ENCODE measurements at places on chromosomes 16 and 17. TPM values are rescaled to one million over a fixed set of nuclear protein-coding genes. Genes with fewer than 3 reads are reported as not detected.

ATP2A3 gene
- 7.9 TPM for polyA plus RNA-seq

SHISA6 gene
- 0.07 TPM for polyA plus RNA-seq

CCDC200 gene
- polyA plus RNA-seq = 0.16 TPM

CMTR2 gene
- polyA plus RNA-seq = 4.0 TPM

GRCh38 chr17:55717898-55718735 is 4.5 kb downstream of the TMEM100 start:
- DNase-seq = peak; percentile 79

GRCh38 chr16:85360323-85361277 is 248.3 kb upstream of the CIBAR2 start:
- DNase-seq = no peak

GRCh38 chr17:32861981-32862380 is 14.9 kb downstream of the MYO1D start:
- no peak for DNase-seq

GRCh38 chr17:45430738-45431530 is 1.7 kb downstream of the ARHGAP27 start:
- peak; percentile 66 for DNase-seq

DNA sequence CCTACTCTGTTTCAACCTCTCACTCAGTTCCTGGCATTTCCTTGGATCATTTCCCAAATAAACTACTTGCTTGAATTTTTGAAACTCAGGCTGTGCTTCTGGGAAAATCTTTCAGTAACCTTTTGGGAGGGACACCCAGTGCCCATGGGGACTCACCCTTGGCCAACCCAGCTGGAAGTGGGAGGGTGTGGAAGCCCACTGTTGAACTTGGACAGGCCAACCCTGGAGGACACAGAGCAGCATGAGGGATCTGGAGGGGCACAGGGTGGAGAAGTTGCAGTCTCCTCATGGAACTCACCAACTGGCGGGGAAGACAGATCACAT is 11.2 kb downstream of the RTN4RL1 start:
- no peak for DNase-seq

GRCh38 chr16:11253009-11253994 is 2.7 kb downstream of the SOCS1 start:
- DNase-seq = no peak

DNA sequence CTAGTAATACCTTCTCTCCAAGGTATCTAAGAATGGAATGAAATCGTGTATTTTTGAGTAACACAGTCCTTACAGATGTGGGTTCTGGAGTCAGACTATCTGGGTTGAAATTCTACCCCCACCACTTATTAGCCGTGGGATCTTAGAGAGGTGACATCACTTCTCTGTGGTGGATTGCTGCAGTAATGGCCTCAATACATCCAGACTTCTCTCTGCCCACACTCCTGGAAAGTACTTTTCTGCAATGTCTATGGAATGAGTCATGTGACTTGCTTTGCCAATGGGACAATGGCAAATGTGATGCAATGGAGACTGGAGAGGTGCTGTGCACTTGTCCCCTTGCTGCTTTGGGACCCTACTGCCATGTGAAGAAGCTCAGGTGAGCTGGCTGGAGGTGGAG is 418.2 kb downstream of the HAPSTR1 start:
- DNase-seq = no peak

- no peak for DNase-seq
These were observed 114.7 kb downstream of the FOXL1 start for GRCh38 chr16:86693033-86693432.

- no peak for DNase-seq
These were observed 740 bp upstream of the SLC5A10 start for GRCh38 chr17:18950944-18951905.

GRCh38 chr16:85750827-85751697 is at the start of gene C16orf74:
Gene C16orf74, minus strand, starts transcription at chr16:85751096. Its CDS starts 15,879 bp downstream, at chr16:85735217.
- DNase-seq = peak; percentile 51

DNA sequence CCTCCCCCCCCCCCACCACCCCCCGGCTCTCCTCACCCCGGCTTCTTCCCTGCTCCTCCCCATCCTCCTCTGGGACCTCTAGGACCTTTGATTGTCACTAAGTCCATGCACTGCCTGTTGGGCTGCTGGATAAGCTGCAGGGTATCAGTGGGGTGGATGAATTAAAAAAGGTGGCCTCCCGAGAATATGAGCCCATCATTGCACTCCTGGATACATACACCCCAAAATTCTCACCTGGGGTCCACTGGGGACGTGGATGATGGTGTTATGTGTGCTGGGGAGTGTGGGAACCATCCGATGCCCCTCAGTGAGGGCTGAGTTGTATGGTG is 88.8 kb downstream of the IRF8 start:
- DNase-seq = no peak

DNA sequence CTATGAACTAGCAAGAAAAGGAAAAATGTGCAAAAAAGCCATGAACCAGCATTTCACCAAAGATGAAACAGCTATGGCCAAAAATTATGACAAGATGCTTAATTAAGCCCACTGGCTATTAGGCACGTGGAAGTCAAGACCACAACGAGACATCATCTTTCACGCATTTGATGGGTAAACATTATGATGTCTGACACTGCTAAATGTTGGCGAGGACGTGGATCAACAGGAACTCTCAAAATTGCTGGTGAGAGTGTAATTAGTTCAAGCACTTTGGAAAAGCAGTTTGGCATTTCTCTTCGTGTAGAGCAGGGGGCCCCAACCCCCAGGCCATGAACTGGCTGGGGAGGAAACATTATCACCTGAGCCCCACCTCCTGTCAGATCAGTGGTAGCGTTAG is 39.6 kb upstream of the ADGRG1 start:
- DNase-seq = no peak

All from right cardiac atrium (tissue), 5 donors.